Mucosa of gallbladder (tissue), 1 donor: ENCODE measurements at places on chromosomes 1 and 21.

DNA sequence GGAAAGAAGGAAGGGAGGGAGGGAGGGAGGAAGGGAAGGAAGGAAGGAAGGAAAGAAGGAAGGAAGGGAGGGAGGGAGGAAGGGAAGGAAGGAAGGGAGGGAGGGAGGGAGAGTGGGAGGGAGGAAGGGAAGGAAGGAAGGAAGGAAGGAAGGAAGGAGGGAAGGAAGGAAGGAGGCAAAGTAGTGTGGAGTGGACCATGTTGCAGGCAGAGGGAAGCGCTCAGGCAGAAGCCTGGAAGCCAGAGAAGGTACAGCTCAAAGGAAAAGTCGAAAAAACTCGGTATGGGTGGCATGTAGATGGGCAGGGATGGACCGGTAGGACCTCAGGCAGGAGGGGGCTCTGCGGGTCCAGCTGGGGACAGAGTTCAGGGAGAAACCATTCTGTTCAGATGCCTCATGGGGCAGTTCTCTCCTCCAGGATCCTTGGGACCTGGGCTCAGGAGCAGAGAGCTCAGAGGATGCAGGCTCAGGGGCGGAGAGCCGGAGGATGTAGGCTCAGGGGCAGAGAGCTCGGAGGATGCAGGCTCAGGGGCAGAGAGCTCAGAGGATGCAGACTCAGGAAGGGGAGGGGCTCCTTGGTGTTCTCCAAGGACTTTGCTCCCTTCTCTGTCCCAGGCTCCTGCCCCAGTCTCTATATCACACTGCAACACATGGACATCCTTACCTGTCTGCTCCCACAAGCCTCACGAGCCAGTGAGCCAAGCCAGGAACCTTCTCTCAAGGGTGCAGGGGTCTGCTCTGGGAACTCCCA, 13.6 kb upstream of the PADI3 start:
- peak; percentile 12 for DNase-seq

- peak; percentile 13 for DNase-seq
Observed at GRCh38 chr1:42368096-42368795, 12.3 kb upstream of the RIMKLA start.

- no peak for DNase-seq
Observed at GRCh38 chr1:45669859-45670655, 16.3 kb downstream of the GPBP1L1 start.

DNA sequence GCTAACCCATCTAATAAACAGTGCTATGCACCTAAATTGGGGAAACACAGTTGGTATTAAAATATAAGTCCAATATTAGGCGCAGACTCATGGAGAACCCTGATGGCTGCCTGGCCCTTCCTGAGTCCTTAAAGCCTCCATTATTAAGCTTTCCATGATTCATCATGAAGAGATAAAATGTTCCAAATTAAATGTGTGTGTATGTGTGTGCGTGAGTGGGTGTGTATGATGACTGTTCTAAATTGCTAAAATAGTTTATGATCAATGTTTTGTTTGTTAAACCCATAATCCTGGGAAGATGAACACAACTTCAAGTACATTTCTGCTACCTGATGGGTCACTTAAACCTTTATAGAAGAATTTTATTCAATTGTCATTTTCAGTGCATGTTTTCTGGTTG, 6.3 kb upstream of the RBBP5 start:
- DNase-seq = no peak
